H9 (cell line): ENCODE measurements at places on chromosomes 3 and 15. TPM values are rescaled to one million over a fixed set of nuclear protein-coding genes. Genes with fewer than 3 reads are reported as not detected.

The SEMA3G gene
- 1.7 and 2.4 TPM in 2 replicates for total RNA-seq

The IQGAP1 gene
- total RNA-seq = 67.0 and 72.4 TPM in 2 replicates

The P2RY12 gene
- total RNA-seq = not detected in 2 replicates

The MYEF2 gene
- 77.5 and 85.2 TPM in 2 replicates for total RNA-seq

GRCh38 chr3:117018655-117019054, 309.1 kb downstream of the TUSC7 start:
- H3K4me3 ChIP-seq = no peak overlapping the region
- H3K27me3 ChIP-seq = no peaks in the 10 kb centered on the region
- H3K36me3 ChIP-seq = no peaks in the 10 kb centered on the region
- no peak overlapping the region for H3K27ac ChIP-seq
- no peak for DNase-seq

GRCh38 chr3:43434431-43434830, 148.1 kb downstream of the SNRK start:
- DNase-seq = no peak
- H3K4me1 ChIP-seq = peaks cover 9% of the 10 kb centered on the region
- H3K27me3 ChIP-seq = no peaks in the 10 kb centered on the region

DNA sequence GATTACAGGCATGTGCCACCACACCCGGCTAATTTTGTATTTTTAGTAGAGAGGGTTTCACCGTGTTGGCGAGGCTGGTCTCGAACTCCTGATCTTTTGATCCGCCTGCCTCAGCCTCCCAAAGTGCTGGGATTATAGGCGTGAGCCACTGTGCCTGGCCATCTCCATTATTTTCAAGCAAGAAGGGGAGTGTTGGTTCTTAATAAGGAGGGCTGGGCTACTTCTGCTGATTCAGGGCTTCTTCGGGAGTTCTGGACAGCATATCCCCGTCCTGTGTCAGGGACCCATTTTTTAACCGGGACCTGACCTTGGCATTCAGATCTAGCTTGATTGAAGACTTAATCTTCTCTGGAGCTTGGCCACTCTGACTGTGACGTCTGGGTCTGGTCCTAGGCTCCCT, 74.1 kb upstream of the SYN2 start:
- H3K27me3 ChIP-seq = no peaks in the 10 kb centered on the region
- no peaks in the 10 kb centered on the region for H3K36me3 ChIP-seq

GRCh38 chr3:152524198-152525140, 255.7 kb downstream of the MBNL1 start:
- DNase-seq = no peak
- no peaks in the 10 kb centered on the region for H3K27me3 ChIP-seq
- H3K4me3 ChIP-seq = no peak overlapping the region

- DNase-seq = no peak
- peak overlapping the region; percentile 99 for H3K4me3 ChIP-seq
- H3K36me3 ChIP-seq = no peaks in the 10 kb centered on the region
- no peaks in the 10 kb centered on the region for H3K4me1 ChIP-seq
These were observed 740 bp upstream of the OXSR1 start for GRCh38 chr3:38164643-38164951.

GRCh38 chr3:144364737-144365136, 393.1 kb downstream of the DIPK2A start:
- no peak for DNase-seq
- H3K27me3 ChIP-seq = no peaks in the 10 kb centered on the region

DNA sequence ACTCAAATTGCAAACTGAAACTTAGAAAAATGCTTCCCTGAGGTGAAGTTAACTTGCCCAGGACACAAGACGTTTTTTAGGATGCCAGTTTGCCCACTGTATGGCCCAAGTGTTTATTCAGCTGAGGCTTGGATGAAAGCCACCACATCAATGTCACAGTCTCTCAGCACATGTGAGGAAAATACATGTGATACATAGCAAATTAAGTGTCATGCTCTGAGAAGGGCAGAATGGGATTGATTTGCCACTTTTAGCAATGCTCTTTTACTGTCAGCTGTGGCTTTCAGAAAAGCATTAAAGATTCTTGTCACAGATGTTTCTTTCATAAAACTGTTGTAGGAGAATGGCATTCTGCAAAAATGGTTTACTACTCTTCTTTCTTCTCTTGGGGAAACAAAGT, 165.5 kb downstream of the ZIC1 start:
- H3K36me3 ChIP-seq = no peaks in the 10 kb centered on the region
- no peak for DNase-seq
- H3K27ac ChIP-seq = no peak overlapping the region
- no peaks in the 10 kb centered on the region for H3K4me1 ChIP-seq

DNA sequence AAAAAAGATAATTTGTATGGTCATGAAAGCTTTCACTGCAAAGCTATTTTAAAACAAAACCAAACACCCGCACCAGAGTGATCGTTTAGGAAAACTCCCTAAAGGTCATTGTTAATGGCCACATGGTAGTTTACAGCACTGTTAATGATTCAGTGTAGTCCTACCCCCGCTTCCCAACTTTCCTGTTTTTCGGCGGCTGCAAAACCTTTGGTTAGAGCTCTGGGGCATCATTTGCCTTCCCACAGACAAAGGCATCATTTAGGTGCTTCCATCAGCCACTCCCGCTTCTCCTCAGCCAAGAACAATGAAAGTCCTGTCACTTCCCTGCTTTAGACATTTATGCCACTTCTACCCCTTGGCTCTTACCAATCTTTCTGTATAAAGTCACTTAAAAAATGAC, 10.6 kb downstream of the MELTF start:
- H3K4me3 ChIP-seq = no peak overlapping the region
- no peak overlapping the region for H3K27ac ChIP-seq
- H3K4me1 ChIP-seq = no peaks in the 10 kb centered on the region; the same call in 1 of the 2 replicates

GRCh38 chr15:85412956-85413854, 32.8 kb downstream of the AKAP13 start:
- H3K27ac ChIP-seq = no peak overlapping the region
- H3K27me3 ChIP-seq = no peaks in the 10 kb centered on the region
- no peak for DNase-seq

DNA sequence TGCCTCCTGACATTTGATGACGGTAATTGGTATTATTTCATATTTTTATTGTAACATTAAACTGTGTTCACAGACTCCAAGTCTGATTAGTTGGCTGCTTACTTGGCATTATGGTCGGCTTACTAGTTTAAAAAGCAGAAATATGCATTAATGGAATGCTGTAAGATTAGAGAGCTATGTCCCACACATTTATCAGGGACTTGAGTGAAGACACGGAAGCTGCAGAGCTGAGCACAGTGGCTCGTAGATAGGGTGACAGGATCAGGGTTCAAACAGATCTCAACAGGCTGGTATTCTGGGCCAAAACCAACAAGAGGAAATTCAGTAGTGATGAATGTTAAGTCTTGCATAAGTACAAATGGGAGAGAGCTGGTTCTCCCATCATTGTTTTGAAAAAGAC, 113.8 kb downstream of the ADAMTSL3 start:
- H3K27me3 ChIP-seq = no peaks in the 10 kb centered on the region
- no peak for DNase-seq
- H3K27ac ChIP-seq = no peak overlapping the region
- no peaks in the 10 kb centered on the region for H3K36me3 ChIP-seq
- H3K4me3 ChIP-seq = no peak overlapping the region

DNA sequence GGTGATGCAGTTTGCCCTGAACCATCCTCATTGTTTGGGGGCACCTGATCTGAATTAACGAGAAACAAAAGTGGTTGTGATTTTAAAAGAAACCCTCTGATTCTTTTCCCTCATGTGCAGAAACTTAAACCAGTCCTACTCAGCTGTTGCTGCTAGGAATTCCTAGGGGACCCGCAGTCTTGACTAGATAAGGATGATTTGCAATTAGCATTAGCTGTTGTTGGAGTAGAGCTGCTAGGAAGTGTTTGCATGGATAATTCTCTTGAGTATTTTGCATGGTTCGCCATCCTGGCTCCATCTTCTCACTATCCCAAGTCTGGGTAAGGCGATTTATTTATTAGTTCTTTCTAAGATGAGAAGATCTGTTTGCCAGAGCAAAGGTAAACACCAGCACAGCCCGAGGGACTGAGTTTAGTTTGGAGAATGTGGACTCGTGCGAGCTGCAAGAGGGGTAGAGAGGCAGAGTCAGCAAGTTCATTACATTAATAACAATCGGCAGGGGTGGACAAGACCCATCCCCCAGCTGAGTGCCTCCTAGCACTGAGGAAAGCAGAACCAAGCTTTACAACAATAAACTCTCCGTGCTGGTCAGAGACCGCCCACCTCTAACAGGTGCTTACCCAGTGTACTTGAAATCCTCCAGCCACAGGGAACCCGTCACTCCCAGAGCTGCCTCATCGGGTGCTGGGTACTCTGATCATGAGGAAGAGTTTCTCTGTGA, 4.1 kb downstream of the FGD5 start:
- H3K36me3 ChIP-seq = peaks cover 10% of the 10 kb centered on the region
- no peak overlapping the region for H3K27ac ChIP-seq
- H3K27me3 ChIP-seq = no peaks in the 10 kb centered on the region
- DNase-seq = no peak
- no peak overlapping the region; the same call in 2 of the 3 replicates for H3K4me3 ChIP-seq

DNA sequence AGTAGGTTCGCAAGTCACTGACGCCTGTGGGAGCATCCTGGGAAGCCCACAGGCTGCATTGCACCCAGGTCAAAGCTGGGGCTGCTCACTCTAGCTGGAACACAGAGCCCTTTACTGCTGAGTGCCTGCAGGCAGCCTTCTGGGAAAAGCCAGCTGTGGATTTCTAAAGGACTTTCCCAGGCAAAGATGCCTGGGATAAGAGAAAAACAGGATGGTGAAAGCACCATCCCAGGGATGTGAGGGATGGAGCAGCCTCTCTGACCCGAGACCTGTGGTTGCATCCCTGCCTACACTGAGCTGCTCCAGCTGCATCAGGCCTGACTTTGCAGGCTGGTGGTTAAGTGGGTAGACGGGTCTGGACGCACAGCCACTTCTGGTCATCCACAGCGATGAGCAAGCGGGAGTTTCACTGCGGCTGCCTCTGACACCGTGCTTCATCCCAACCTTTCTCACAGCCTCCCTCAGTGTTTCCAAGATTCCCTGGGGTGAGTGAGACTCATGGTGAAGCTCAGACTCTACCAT, 52.5 kb upstream of the AMOTL2 start:
- no peaks in the 10 kb centered on the region for H3K36me3 ChIP-seq
- no peaks in the 10 kb centered on the region for H3K27me3 ChIP-seq
- no peak for DNase-seq
- H3K27ac ChIP-seq = no peak overlapping the region
- H3K4me1 ChIP-seq = peaks cover 2% of the 10 kb centered on the region; the same call in 1 of the 2 replicates

- no peaks in the 10 kb centered on the region; the same call in none of the 2 replicates for H3K27me3 ChIP-seq
- H3K4me3 ChIP-seq = no peak overlapping the region
- no peaks in the 10 kb centered on the region for H3K36me3 ChIP-seq
- no peak overlapping the region for H3K27ac ChIP-seq
- no peak for DNase-seq
These were observed 16.2 kb downstream of the XIRP1 start for GRCh38 chr3:39176025-39176714.

DNA sequence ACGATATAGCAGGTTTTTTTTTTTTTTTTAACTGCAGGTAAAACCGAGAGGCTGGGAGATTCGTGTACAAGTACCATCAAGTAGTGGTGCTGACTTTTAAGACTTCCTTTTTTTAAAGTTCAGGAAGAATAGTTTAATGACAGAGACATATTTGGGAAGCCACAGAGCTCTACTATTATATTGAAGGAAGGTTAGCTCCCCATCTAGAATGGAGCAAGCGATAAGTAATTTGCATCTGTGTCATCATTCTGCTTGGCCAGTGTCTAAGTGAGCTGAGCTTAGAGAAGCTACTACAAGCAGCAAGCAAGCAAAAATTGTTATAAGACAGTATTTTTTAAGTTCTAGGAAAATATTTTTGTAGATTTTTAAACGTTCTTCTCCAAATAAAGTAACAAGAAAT, 203.2 kb downstream of the ATP8B4 start:
- H3K36me3 ChIP-seq = no peaks in the 10 kb centered on the region
- no peak for DNase-seq
- H3K27me3 ChIP-seq = no peaks in the 10 kb centered on the region
- H3K27ac ChIP-seq = no peak overlapping the region
- no peak overlapping the region for H3K4me3 ChIP-seq

DNA sequence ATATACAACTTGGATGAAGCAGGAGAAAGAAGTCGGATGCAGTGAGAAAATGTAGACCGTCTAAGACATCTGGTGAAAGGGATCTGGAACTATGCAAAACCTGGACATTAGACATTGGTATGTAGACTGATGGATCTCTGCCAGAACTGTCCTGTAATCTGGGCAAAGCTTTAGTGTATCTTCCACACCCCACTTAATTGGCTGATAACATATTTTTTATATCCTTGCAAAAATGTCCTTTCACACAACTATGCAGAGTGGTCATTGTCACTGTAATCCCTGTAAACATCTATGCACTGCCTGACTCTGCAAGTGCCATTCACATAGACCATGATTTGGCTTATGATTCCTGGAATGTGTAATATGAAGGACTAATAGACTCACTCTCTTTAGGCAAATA, 163.1 kb downstream of the TUSC7 start:
- H3K4me3 ChIP-seq = no peak overlapping the region
- no peaks in the 10 kb centered on the region for H3K27me3 ChIP-seq
- H3K4me1 ChIP-seq = no peaks in the 10 kb centered on the region
- no peaks in the 10 kb centered on the region for H3K36me3 ChIP-seq

DNA sequence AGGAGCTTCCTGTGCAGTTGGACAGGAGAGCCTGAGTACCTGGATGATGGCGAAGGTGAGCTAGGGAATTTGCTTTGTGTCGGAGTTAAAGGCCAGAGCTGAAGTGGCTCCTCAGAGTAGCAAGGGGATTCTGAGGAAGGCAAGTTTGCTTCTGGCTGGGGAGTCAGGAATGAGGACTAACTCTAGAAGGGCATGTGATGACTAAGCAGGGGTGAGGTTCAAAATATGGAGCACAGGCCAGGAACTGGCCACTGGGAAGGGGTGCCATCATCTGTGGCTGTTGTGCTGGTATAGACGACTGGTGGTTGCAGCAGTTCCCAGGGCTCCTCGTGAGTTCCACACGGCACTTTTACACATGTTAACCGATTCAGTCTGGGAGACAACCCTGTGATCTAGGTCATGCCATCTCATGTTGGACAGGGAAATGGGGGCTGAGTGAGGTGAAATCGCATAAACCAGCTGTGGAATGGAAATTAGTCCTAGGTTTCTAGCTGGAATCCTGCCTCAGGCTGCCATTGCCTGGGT, 100.8 kb downstream of the EEFSEC start:
- no peak overlapping the region for H3K4me3 ChIP-seq
- H3K36me3 ChIP-seq = no peaks in the 10 kb centered on the region
- DNase-seq = no peak
- H3K27me3 ChIP-seq = no peaks in the 10 kb centered on the region
- no peaks in the 10 kb centered on the region for H3K4me1 ChIP-seq

DNA sequence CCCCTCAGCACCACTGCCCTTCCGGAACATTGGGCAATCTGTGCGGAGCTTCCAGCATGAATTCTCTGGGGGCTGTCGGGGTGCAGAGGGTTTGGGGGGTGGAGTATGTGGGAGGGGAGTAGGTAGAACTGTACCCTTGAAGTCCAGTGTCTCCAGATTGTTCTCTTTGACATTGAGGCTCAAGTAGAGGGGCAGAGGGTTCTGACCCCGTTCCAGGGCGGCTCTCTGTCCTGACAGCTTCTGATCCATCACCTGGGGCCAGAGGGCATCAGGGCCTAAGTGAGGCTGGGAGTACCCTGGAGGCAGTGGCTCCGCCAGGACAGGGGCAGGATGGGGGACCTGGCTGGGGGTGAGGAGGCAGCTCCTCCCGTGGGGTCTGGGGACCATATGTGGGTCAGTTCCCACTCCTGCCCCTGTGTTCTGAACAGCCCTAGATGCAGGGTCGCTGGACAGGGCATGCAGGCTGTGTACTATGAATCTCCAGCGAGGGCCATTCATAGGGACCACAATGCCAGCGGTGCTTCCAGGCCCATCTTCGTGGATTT, 22.1 kb downstream of the PLA2G4D start:
- H3K27ac ChIP-seq = no peak overlapping the region
- H3K4me3 ChIP-seq = no peak overlapping the region
- H3K4me1 ChIP-seq = no peaks in the 10 kb centered on the region
- H3K27me3 ChIP-seq = no peaks in the 10 kb centered on the region
- no peak for DNase-seq
